Common myeloid progenitor, CD34-positive (primary cell): ENCODE measurements at places on chromosomes 5 and 9.

GRCh38 chr9:75851917-75852316, 38.6 kb upstream of the PCSK5 start:
- no peak overlapping the region for H3K4me3 ChIP-seq
- no peaks in the 10 kb centered on the region for H3K36me3 ChIP-seq
- H3K27me3 ChIP-seq = no peaks in the 10 kb centered on the region
- DNase-seq = peak; percentile 19
- H3K4me1 ChIP-seq = no peaks in the 10 kb centered on the region
- H3K27ac ChIP-seq = no peak overlapping the region

- H3K4me3 ChIP-seq = no peak overlapping the region
- no peaks in the 10 kb centered on the region for H3K4me1 ChIP-seq
- no peaks in the 10 kb centered on the region for H3K36me3 ChIP-seq
- no peak for DNase-seq
- peaks cover 18% of the 10 kb centered on the region for H3K27me3 ChIP-seq
Measured at GRCh38 chr5:78589923-78590322, 58.6 kb downstream of the LHFPL2 start.

- no peak overlapping the region for H3K27ac ChIP-seq
- no peaks in the 10 kb centered on the region for H3K36me3 ChIP-seq
- no peak overlapping the region for H3K4me3 ChIP-seq
- DNase-seq = peak; percentile 12
- H3K4me1 ChIP-seq = no peaks in the 10 kb centered on the region
Measured at GRCh38 chr5:163535290-163535689, 29.9 kb downstream of the MAT2B start.

- peak overlapping the region; percentile 67 for H3K27ac ChIP-seq
- H3K36me3 ChIP-seq = no peaks in the 10 kb centered on the region
- peak; percentile 86 for DNase-seq
- H3K4me3 ChIP-seq = peak overlapping the region; percentile 25
- H3K4me1 ChIP-seq = peaks cover 46% of the 10 kb centered on the region
- H3K27me3 ChIP-seq = no peaks in the 10 kb centered on the region
Measured at GRCh38 chr9:123338710-123339665, 17.0 kb upstream of the CRB2 start.

GRCh38 chr9:16039218-16039987, 486.6 kb downstream of the CCDC171 start:
- no peaks in the 10 kb centered on the region for H3K36me3 ChIP-seq
- no peaks in the 10 kb centered on the region for H3K27me3 ChIP-seq
- peak; percentile 36 for DNase-seq
- no peaks in the 10 kb centered on the region for H3K4me1 ChIP-seq

DNA sequence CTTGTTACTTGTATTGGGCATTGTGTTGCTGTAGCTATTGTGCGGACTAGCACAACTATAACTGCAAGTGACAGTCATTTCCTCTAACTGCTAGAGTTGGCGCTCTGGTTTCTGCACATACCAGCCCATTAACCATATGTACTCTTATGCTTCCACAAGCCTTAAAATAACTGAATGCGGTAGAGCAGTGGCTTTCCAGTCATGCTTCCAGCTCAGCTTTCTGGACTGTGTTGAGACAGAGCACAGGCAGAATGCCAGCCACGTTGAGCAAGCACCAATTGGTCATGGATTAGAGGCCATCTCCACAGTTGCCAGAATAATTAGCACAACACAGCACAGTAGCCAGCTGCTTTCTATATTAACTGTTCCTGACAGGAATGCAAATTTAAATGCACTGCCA, 12.2 kb downstream of the INVS start:
- H3K27me3 ChIP-seq = no peaks in the 10 kb centered on the region
- no peaks in the 10 kb centered on the region for H3K4me1 ChIP-seq
- H3K4me3 ChIP-seq = no peak overlapping the region

- H3K36me3 ChIP-seq = no peaks in the 10 kb centered on the region
- DNase-seq = no peak
- no peak overlapping the region for H3K4me3 ChIP-seq
- H3K27ac ChIP-seq = no peak overlapping the region
- no peaks in the 10 kb centered on the region for H3K27me3 ChIP-seq
Measured at GRCh38 chr9:116303886-116304538, 150.4 kb downstream of the PAPPA start.

GRCh38 chr9:127776924-127777289, 1.6 kb downstream of the SH2D3C start:
- H3K27ac ChIP-seq = peak overlapping the region; percentile 66
- no peak for DNase-seq
- H3K4me1 ChIP-seq = peaks cover 72% of the 10 kb centered on the region
- peak overlapping the region; percentile 86 for H3K4me3 ChIP-seq
- H3K27me3 ChIP-seq = no peaks in the 10 kb centered on the region

DNA sequence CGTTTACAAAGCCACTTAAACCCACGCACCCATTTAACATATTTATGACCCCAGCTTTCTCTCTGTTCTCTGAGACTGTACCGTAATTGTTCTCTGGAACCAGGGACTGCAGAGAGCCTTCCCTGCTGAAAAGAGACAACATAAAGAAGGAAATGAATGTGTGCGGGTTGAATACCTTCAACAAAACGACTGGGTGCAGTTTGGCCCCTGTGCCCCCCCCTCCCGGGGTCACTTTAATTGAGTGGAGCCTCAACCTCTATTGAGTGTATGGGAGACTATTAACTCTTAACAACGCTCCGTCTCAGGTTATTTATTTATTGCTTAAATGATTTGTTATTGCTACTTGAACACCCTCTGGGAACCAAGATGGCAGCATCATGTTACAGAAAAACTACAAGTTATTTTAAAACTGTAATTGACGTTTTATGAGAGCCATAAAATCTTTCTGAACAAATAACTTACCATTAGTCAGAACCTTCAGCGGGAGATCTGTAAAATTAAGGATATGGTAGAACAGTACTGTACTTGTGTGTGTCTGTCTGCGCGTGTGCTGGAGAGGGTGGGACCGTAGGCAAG, 70.6 kb downstream of the GAS1 start:
- DNase-seq = no peak
- H3K4me3 ChIP-seq = no peak overlapping the region
- no peaks in the 10 kb centered on the region for H3K36me3 ChIP-seq
- no peaks in the 10 kb centered on the region for H3K27me3 ChIP-seq
- H3K4me1 ChIP-seq = no peaks in the 10 kb centered on the region
